ENCODE measurements at places on chromosomes 11 and 22.
A peak's percentile ranks its signal among the peaks of the same experiment; 100 is the strongest.

DNA sequence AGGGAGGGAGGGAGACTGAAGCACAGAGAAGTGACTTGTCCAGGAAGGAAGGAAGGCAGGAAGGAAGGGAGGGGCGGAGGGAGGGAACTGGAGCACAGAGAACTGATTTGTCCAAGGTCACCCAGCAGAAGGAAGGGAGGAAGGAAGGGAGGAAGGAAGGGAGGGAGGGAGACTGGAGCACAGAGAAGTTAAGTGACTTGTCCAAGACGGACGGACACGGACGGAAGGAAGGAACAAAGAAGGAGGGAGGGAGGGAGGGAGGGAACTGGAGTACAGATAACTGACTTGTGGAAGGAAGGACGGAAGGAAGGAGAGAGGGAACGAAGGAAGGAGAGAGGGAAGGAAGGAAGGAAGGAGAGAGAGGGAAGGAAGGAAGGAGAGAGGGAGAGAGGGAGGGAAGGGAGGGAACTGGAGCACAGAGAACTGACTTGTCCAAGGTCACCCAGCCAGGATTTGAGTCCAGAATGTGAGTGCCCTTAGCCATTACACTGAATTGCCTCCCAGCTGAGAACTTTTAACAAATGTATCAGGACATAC, 1.5 kb downstream of the SLC35F2 start:
- DNase-seq: no peak

- no peak for DNase-seq
Measured at GRCh38 chr11:67574938-67575337, 8.7 kb upstream of the GSTP1 start.

DNA sequence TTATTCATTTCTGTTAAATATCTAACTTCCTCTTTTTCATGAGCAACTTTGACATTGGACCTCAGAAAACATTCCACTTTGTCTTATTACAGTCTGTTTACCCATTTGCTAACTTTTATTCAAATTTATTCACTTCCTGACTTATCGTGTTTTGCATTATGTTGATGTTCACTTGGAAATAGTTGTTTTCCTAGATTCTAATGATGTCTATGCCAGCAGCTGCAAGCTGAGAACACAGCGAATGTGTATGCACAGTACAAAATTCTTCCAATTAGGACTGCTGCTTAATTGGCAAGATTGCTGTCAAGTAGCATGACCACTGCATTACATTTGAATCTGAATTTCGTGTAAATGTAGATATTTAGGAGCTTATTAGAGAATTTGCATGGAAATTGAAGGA, 61.5 kb upstream of the GRIA4 start:
- DNase-seq: no peak

GRCh38 chr22:23117891-23118646, 23.7 kb downstream of the RSPH14 start:
- DNase-seq: no peak

DNA sequence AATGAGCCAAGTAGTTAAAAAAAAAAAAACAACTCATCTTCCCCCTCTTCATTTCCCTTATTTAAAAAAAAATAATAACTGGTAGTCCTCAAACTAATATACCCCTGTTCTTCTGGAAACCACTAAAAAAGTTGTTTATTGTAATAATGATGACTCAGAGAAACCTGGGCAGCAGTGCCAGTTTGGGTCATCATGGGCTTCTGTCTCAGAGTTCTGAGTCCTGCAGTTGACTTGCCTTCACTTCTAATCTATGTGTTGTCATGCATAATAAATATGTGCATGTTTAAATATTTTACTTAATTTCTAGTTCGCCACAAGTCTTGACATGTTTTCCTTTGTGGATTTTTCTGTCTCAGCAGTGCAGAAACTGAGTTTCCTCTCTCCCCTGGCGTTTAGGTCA, 46.8 kb downstream of the PPP2R1B start:
- no peak for DNase-seq

DNA sequence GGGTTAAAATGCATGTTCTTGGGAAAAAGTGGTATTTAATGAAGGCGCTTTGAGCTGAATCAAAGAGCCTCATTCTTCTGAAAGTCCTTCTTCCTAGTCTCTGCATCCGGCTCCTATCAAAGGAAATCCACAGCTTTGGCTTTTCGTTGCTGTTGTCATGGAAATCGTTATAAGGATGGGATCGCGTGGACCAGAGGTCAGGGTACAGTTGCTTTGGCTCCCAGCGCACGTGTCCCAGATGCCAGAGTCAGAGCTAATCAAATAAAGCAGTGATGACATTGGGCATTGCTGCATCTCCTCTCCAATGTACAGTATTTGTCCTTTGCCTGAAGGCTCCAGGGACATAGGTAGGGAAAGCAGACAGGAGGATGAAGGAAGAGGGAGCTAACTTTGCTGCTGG, 181.9 kb downstream of the MYO18B start:
- DNase-seq: no peak

- no peak for DNase-seq
Measured at GRCh38 chr22:28143961-28144745, 225.1 kb upstream of the PITPNB start.

DNA sequence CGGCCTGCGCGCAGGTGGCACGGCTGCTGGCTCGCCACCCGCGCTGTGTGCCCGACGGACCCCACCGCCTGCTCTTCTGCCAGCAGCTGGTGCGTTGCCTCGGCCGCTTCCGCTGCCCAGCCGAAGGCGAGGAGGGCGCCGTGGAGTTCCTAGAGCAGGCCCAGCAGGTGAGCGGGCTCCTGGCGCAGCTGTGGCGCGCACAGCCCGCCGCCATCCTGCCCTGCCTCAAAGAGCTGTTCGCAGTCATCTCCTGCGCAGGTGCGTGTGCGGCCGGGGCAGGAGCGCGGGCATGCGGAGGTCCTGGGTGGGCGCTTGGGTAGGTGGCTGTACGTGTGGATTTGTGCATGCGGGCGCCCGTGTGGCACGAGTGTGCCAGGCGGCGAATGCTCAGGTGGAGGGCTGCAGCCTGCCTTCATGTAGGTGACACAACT, 8.0 kb downstream of the USP35 start:
- no peak for DNase-seq

DNA sequence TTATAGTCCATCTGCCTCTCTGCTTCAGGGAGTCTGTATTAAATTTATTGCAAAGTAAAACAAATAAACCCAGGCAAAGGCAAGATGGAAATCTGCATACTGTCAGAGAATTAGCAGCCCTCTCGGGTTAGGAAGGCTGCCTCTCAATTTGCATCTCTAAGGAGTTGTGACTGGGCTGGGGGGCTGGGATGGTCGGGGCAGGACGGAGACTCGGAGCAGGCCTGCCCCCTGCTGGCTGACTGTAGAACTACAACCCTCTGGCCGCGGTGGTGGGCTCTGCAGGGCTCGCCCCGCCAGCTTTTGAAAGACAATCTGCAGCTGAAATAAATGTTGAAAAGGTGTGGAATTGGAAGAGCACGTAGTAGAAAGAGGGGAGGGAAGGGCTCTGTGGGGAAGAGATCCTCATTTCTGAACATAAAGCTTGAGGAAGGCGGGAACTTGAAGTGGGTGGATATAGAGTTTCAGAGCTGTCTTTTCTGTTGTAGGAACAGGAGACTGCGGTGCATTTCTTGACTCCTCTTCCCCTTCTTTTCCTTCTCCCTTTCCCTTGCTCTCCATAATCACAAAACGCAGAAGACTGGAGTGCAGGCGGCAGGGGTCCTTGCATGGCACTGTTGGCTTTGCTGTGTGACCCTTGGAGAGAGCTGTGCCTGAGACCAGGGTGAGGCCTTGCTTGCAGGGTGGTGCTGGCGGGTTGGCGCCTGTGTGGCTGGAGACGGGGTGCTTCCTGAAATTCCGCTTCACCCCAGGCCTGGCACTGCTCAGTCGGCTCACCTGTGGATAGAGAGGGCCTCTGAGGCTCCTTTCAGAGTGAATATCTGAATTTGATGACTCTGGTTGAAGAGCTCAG, 22.6 kb upstream of the PKNOX2 start:
- DNase-seq: peak; percentile 38

DNA sequence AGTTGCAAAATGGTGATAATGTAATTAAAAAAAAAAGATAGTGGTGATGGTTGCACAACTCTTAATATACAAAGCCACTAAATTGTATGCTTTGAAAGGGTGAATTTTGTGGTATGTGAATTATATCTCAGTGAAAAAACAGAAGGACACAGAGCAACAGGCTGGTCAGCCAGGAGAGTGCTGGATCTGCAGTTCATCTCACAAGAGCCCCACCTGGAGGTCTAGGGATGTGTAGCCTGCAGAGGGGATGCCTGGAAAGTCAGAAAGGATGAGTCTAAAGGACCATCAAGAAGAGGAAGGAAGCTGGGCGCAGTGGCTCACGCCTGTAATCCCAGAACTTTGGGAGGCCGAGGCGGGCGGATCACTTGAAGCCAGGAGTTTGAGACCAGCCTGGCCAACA, 9.0 kb downstream of the POLR3H start:
- DNase-seq: no peak

DNA sequence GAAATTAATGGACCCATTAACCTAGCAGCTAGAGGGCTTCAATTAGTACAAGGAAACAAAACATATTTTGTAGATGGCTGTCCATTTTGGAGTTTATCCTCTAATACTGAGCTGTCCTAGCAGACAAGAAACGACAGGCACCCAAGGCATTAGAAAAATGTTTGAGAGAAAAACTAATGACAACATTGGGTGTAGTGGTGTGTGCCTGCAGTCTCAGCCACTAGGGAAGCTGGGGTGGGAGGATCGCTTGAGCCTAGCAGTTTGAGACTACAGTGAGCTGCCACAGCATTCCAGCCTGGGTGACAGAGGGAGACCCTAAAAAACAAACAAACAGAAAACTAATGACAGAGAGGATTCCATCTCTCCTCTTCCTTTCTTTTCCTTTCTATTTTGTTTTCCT, 1.5 kb downstream of the A4GALT start:
- DNase-seq: peak; percentile 21

DNA sequence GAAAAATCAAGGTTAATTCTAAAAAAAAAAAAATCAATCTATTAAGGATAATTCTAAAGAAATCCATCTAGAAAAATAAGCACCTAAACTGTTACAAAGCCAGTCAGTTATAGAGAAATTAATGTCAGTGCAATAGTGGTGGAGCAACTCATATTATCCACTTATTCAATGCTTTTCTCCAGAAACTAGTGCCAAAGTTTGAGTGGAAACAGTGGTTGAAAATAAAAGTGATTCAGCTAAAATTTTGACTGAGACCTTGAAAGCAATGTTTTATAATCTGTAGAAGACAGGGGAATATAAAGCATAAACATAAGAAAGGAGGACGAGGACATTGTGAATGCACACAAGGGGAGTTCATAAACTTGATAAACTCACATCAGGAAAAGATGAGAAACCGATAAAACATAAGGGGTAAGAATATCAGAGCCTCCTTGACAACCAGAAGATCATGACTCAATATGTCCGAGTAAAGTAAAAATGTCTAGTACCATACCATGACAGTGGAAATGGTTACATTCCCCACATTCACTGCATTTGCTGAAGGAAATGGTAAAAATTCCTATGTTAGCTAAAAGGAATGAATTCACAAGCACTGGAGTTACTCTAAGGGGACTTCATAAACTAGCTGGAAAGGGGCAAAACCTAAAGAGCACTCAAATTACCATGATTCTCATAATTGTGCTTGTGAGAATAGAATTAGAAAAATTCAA, 58.7 kb upstream of the SLC5A12 start:
- peak; percentile 78 for DNase-seq

DNA sequence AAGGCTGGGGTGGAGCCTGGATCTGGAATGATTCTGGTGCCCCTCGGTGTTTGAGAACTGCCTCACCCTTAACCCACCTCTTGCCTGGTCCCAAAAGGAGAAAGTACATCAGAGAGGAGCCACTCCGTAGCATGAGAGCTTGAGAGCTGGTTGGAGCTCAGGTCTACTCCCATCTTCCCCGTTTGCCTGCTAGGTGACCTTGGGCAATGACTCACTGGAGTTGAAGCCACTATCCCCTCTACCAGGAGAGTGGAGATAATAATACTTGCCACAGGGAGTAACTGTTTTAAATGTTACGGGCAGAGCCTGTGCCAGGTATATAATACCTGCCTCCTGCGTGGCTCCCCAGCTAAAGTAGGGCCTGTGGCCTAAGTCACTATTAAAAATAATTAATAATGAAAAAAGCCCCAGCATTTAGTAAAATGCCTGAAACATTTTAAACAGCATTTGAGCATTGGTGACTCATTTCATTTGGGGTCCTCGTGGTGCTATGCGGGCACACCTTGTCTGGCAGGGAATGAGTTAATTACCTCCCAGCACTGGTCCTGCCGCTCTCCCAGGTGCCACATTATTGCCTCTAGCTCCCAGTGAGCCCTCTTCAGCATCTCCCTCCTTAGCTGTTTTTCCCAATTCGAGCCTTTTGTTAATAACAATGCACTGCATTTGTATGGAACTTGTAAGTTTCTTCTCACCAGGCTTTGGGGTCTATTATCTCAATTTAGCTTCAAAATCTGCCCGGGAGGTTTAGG, 22.5 kb downstream of the CYTH4 start:
- peak; percentile 54 for DNase-seq
